A172 (cell line): ENCODE measurements at places on chromosomes 7 and 10. TPM values are rescaled to one million over a fixed set of nuclear protein-coding genes. Genes with fewer than 3 reads are reported as not detected.
A peak's percentile ranks its signal among the peaks of the same experiment; 100 is the strongest.

Gene HABP2
- total RNA-seq, result not detected in 2 replicates

- no peak for DNase-seq
These were observed 530.8 kb downstream of the CNTNAP2 start for GRCh38 chr7:146647445-146647844.

GRCh38 chr10:97365761-97366351 lies 31.3 kb upstream of the FRAT2 start:
- no peak for DNase-seq

- no peak for DNase-seq
These were observed 87.0 kb upstream of the KMT2E start for GRCh38 chr7:104927055-104927454.

DNA sequence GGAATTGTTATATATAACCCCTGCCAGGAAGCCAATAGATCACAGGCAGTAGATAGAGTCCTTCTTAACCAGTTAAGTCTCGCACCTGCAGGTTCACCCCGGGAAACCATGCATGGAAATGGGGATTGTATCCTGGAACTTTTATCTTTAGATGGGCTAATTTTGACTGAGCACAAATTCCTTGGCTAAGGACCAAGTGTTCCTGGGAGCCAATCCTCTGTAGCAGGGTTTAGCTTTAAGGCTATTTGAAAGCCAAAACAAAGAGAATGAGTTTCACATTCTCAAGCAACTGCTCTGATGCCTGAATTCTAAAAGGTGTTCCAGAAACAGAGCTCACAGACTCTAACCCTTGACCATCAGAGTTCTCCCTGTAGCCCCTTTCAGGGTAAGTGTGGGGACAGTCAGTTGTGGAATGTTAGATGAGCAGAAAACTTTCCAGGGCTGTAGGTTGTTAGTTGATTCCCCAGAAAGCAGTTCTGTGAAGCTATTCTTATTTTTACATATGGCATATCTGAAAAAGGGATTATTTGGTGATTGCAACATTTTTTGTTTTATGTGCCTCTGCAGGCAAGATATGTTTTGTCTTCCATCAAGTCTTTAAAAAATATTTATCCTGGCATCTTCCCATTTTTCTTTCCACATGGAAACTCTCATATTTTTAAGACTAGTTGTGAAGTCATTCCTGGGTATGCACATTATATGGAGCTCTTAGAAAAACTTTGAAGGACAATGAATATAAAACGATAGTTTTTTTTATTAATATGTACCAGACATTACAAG lies 16.2 kb upstream of the NPVF start:
- DNase-seq, result no peak

DNA sequence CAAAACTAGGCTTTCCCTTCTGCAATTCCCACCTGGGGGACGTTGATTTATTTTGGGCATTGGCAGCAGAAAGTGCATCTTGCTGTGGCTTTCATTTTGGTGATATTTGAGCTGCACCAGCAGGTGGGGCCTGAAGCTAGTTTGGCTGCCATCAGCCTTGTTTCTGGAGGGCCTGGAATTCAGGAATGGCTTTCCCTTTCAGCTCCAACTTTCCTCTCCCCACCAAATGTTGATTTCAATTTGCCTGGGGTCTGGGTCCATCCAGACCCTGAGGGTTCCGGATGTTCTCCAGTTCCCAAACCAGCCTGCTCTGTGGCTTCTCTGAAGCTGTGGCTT lies 640.4 kb downstream of the TYW1 start:
- DNase-seq, result peak; percentile 18

Gene PAPOLB
- not detected in 2 replicates for total RNA-seq

DNA sequence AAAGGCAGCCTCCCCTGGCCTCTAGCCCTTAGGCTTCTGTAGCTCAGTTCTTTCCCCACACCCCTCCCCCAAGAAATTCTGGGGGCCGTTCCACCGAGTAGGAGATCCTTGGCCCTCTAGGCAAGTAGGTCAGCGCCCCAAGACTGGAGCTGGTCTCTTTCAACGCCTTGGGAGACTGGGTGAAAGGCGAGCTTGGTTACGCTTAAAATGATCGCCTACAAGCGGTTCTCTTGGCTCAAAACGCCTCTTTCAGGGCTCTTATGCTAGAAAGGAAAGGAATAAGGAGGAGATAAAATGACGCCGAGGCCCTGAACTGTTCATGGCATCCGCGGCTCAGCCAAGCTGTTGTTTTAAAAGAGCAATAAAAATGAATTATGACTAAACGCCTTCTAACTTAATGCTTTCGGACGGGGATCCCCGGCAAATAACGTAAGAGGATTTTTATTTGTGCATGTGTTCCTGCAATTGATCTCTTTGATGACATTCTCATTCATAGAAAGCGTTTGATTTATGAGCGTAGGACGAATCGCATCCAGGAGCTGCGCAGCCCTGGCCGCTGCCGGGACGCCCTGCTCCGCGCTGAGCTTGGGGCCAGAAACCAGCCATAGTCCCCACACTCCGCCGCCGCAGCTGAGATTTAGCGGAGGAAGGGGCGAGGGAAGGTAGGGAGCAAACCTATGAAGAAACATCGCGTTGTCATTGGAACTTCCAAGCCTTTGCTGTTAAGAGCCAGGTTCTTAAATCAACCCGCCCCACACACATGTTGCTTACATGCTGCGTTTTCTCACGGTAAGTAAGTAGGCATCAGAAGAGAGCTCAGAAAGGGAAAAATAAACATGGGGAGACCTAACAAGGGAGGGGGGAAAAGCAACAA lies 3.0 kb upstream of the HOXA1 start:
- no peak for DNase-seq

- no peak for DNase-seq
These were observed 31.9 kb upstream of the SAMD8 start for GRCh38 chr10:75079436-75080083.

Gene HTRA1
- 11.8 and 22.1 TPM in 2 replicates for total RNA-seq

DNA sequence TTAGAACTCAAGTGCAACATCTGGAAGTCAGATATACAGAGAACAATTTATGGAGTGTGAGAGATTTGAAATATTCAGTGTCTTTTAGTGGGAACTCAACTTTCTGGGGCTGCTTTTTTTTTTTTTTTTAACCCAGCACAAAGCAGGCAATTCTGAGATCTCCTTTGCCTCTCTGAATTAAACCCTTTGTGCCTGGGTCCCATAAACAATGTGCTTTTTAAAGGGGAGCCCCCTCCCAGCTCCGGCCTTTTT lies 146.8 kb downstream of the CELF2 start:
- no peak for DNase-seq

Gene CPA2
- not detected in 2 replicates for total RNA-seq

Gene GNAT3
- not detected in 2 replicates for total RNA-seq
